ENCODE measurements at places on chromosomes 6 and 20. TPM values are rescaled to one million over a fixed set of nuclear protein-coding genes. Genes with fewer than 3 reads are reported as not detected.
A peak's percentile ranks its signal among the peaks of the same experiment; 100 is the strongest.

The TBCC gene
- 43.2 TPM for total RNA-seq

The SAMD10 gene
- 6.1 TPM for total RNA-seq

The SPEF1 gene
- 0.32 TPM for total RNA-seq

GRCh38 chr6:168851460-168852375 lies 401.9 kb downstream of the THBS2 start:
- no peak for DNase-seq
- peaks cover 22% of the 10 kb centered on the region for H3K27me3 ChIP-seq
- H3K4me1 ChIP-seq, result peaks cover 11% of the 10 kb centered on the region
- H3K4me3 ChIP-seq, result peak overlapping the region; percentile 42
- H3K36me3 ChIP-seq, result no peaks in the 10 kb centered on the region

- no peaks in the 10 kb centered on the region for H3K27me3 ChIP-seq
- H3K27ac ChIP-seq, result no peak overlapping the region
- no peaks in the 10 kb centered on the region for H3K4me1 ChIP-seq
Measured at GRCh38 chr6:51489133-51489532, 598.3 kb downstream of the PKHD1 start.
